ENCODE measurements at places on chromosomes 11 and 22.
A peak's percentile ranks its signal among the peaks of the same experiment; 100 is the strongest.

DNA sequence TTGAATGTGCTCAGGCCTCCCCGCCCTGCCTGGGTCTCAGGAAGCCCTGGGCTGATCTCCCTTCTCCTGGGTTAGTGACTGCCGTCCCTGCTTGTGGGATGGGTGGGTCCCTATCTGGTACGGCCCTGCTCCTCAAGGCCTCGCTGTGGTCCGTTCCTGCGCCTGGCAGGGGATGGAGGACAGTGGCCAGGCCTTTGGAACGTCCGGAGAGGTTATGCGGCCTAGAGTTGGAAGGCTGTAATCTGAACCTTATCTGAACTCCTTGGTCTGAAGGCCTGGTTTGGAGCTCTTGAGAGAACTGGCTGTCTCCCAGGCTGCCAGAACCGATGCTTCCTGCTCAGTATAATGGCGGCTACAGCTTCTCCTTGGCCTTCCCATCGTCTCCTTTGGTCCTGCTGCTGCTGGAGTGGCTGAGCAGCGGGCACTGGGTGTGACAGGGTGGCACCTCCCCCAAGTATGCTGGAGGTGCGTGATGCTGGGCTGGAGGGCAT, 72.8 kb downstream of the FLI1 start:
- no peak for DNase-seq

- no peak for DNase-seq
These were observed 10.4 kb downstream of the MLC1 start for GRCh38 chr22:50074551-50075530.

- peak; percentile 62 for DNase-seq
These were observed 588 bp downstream of the TSPAN32 start for GRCh38 chr11:2302306-2302895.

GRCh38 chr22:44032126-44032730, 8.1 kb downstream of the PARVB start:
- no peak for DNase-seq

Data from RWPE2 (cell line).